ENCODE measurements at places on chromosomes 11 and 22.
A peak's percentile ranks its signal among the peaks of the same experiment; 100 is the strongest.

DNA sequence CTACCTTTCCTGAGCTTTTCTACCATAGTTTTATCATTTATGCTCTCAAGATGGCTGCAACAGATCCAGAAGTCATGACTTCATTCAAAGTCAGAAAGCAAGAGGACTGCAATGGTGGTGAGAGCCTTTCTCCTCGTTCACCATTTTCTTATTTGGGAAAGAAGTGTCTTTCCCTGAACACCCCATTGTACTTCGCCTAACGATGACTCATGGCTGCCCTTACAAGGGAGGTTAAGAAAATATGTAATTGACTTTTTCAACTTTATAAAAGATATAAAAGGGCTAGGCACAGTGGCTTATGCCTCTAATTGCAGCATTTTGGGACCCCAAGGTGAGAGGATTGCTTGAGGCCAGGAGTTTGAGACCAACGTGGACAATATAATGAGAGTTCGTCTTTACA lies 541.7 kb downstream of the METTL15 start:
- no peak for DNase-seq

- no peak for DNase-seq
Observed at GRCh38 chr11:121497176-121497998, 44.6 kb upstream of the SORL1-AS1 start.

GRCh38 chr11:13111813-13112130 lies 102.7 kb downstream of the RASSF10 start:
- no peak for DNase-seq

GRCh38 chr11:134454146-134454690 lies 42.2 kb upstream of the B3GAT1 start:
- no peak for DNase-seq

GRCh38 chr11:46987183-46987582 lies 50.6 kb downstream of the CSTPP1 start:
- DNase-seq: no peak

- DNase-seq: peak; percentile 34
Observed at GRCh38 chr22:41915035-41915785, at the start of gene SHISA8. SHISA8 (minus strand) TSS chr22:41915074; CDS start chr22:41914667, 407 bp downstream.

- DNase-seq: peak; percentile 17
Observed at GRCh38 chr11:65646958-65647701, 9.2 kb downstream of the SIPA1 start.
